RPMI8226 (cell line): ENCODE measurements at places on chromosomes 12 and 14.

DNA sequence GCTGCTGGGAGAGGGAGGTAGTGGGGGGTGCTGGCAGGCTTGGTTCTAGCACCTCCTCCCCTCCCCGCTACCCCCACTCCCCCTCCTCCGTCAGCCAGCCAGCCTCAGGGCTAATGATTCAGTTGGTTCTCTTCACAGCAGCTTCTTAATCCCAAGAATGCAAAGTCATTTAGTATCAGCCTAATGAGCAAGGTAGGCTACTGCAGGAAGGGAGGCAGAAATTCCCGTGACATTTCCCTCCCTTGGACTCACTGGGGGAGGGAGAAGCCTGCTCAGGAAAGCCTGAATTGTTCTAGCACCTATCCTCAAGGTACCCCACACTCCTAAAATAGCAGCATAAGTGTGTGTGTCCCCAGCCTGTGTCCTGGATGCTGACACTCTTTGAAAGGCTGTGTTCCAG is 29.8 kb downstream of the ITPK1 start:
- DNase-seq = no peak

- DNase-seq = no peak
Measured at GRCh38 chr12:108839018-108839889, 18.1 kb downstream of the SSH1 start.

DNA sequence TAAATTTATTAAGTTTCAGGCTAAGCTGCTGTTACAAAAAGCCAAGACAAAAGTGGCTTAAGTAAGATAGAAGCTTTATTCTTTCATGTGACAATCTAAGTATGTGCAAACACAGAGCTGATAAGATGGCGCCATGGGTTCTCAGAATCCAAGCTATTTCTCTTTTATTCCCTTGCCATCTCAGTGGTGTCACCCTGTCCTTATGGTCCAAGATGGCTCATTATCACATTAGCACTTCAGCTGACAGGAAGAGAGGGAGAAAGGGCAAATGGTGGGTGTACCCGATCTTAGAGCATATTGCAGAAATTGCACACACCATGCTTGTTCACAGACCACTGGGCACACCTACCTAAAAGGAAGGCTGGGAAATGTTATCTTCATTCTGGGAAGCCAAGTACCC is 211.7 kb downstream of the TMTC2 start:
- DNase-seq = no peak

- no peak for DNase-seq
Measured at GRCh38 chr14:72740504-72740961, 153.4 kb downstream of the DPF3 start.

GRCh38 chr12:109531411-109531810 is 41.9 kb downstream of the MMAB start:
- no peak for DNase-seq

- no peak for DNase-seq
Measured at GRCh38 chr14:52244328-52244727, 23.2 kb upstream of the PTGDR start.

DNA sequence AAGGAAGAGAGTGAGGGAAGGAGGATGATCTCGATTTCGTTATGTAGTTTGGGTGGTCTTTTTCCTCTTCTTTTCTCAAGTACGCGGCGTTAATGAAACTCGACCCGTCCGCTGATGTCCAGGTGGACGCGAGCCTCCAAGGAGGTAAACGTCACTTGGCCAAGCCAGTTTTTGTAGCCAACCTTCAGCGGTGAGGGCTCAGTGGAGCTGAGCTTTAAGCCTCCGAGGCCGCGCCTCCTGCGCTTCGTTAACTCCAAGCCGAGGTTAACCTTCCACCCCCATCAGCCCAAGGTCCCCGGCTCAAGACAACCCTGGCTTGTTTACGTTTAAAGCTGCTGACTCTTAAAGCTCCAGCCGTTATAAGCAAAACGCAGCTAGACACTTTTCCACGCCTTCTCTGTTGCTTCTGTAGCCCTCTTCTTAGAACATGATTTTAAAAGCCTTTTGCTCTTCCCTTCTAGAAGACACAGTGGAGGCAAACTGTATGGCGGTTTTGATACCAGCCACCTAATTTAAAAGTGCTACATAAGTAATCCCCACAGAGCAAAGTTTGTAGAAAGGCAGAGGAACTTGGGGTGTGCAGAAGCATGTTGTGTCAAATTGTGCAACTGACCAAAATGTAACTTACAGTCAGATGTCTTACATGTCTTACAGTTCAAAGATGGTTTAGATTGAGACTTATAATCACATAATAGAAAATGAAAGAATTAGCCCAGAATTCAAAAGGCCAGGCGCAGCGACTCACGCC is 923 bp upstream of the ITPR2 start:
- DNase-seq = peak; percentile 84

- no peak for DNase-seq
Measured at GRCh38 chr12:47382305-47382704, 302.5 kb upstream of the AMIGO2 start.

GRCh38 chr12:2925322-2925995 is 33.7 kb upstream of the TEAD4 start:
- no peak for DNase-seq

- DNase-seq = peak; percentile 69
Measured at GRCh38 chr12:92987362-92987761, 58.3 kb upstream of the EEA1 start.

GRCh38 chr14:74592476-74593201 is 19.4 kb downstream of the LTBP2 start:
- DNase-seq = no peak

GRCh38 chr14:91227183-91227628 is 17.3 kb downstream of the GPR68 start:
- no peak for DNase-seq

DNA sequence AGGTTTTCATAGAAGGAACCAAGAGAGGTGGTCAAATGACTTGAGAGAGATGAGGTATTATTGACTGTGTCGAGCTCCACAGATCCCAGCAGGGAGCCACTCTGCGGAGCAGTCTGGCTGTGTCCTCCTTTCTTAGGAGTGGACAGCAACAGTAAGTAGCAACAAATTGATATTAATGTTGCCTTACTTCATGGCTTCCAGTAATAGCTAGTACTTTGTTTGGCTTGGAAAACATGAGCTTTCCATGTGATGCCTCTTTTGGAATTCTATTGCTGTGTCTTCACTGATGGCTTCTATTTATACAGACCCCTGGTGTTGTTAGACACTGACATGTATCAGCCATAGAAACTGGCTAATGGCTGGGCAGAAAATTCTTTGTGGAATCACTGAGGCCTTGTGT is 531.2 kb upstream of the CCDC196 start:
- no peak for DNase-seq

DNA sequence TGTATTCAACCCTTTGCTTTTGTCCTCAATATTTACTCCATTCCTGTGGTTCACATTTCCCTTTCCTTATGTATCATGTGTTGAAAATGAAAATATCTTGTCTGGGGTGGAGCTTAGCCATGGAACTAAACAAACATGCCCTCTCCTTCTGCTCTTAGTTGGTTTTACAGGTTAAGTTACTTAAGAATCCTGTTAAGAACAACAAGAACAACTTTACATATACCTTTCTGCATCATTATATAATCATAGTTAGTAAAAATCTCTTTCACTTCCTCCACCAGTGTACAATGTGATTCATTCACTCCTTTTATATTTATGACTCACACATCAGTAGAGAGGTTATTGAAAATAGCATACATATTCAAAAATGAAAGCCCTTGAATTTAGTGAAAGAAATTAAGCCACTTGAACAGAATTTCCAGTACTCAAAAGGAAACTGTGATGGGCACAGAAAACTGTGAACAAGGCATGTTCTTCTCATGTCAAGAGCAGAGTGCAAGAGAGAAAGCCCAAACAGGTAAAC is 307.7 kb downstream of the CCDC91 start:
- no peak for DNase-seq

DNA sequence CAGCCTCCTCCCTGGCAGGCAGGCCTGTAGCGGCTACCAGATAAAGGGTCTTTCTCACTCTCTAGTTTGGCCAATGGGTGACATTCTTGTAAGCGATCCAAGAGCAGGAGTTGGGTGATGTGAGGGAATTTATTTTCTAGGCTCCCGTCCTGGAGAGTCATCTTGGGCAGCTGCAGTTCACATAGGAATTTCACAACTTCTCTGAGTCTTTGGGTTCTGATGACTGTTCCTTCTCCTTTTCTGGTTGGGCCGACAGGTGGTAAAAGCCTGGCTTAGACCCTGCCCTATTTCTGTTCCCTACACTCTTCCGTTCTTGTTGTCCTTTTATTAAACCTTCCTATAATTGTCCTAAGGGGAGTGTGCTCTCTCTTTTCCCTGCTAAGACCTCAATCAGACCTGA is 42.6 kb upstream of the POC1B start:
- DNase-seq = no peak

DNA sequence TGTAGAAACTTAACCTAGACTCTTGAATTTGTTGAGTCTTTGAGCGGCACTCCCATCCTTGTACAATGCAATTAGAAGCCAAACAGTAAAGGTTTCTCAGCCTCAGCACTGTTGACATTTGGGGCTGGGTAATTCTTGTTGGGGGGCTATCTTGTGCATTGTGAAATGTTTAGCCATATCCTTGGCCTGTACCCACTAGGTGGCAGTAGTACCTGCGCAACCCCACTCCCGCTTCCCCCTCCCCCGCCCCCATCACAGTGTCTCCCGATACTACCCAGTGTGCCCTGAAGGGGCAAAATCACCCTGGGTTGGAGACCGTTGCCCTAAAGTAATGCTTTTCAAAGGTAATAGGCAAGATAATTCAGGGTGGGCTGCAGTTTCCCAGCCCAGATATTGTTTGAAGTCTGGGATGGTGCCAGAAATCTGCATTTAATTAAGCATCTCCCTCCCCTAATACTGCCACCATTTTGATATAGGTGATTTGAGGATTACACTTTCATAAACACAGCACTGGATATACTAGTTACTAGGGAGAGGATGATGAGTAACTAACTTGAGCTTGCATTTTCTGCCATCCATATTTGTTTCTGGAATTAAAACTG is 1.8 kb downstream of the COX6A1 start:
- DNase-seq = peak; percentile 83

DNA sequence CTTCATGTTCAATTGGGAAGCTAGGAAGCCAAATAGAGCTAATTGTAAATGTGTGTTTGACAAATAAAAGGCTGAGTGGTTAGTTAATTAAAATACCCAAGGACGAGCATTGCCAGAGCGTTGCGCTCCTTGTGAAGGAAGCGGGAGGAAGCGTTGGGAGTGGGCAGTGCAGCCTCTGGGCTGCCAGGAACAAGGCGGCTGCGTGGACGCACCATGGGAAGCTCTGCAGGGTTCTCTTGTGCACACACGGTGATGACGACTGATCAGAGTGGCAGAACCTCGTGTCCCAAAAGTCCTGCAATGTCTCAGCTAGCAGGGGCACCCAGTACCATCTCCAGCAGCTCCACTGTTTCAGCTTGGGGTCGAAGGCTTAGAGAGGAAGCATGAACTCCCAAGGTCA is 546.6 kb upstream of the TMEM132C start:
- DNase-seq = no peak

- DNase-seq = peak; percentile 54
Measured at GRCh38 chr12:99386907-99387306, 260.6 kb upstream of the GARIN6 start.

GRCh38 chr12:92140896-92141536 is 4.6 kb downstream of the BTG1 start:
- no peak for DNase-seq

DNA sequence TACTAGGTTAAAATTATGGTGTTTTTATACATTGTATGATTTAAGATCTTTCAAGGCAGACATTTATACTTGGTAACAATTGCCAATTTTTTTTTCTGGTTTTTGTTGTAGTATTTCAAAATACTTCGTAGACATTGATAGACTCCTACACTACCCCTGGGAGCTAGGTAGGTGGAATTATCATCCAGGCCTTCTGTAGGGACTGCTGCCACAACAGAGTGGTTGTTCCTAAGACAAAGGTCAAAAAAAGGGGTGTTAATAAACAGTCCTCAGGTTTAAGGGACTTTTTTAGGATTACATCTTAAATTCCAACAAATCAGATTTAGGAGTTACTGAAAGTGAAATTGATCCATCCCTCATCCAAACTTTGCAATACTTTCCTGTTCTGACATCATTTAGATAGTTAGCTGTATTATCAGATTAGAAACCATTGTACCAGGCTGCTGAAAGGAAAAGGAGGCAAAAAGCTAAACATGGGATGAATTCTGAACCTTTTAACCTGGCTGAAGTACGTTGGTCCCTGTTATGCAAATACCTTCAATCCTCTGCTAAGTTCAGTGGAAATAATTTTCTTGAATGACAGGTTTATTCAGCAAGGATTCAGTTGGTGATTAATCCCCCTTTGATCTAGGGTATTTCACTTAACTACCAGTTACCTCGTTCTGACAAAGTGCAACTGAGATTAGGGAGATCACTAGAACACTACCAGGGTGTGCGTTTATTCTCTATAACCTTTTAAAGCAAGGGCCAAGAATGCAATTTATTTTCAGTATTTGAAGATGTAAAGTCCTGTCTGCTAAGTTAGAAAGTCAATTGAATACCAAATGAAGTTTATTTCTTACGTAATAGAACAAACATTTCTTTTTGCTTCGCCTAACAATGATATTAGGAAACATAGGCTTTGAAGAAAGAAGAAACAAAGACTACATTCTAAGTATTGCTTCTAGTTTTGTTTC is 23.2 kb downstream of the AP5M1 start:
- no peak for DNase-seq

DNA sequence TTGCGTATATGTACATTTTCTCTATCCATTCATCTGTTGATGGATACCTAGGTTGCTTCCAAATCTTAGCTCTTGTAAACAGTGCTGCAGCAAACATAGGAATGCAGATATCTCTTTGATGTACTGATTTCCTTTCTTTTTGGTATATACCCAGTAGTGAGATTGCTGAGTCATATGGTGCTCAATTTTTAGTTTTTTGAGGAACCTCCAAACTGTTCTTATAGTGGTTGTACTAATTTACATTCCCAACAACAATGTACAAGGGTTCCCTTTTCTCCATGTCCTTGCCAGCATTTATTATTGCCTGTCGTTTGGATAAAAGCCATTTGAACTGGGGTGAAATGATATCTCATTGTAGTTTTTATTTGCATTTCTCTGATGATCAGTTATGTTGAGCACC is 44.3 kb downstream of the PELI2 start:
- DNase-seq = no peak

DNA sequence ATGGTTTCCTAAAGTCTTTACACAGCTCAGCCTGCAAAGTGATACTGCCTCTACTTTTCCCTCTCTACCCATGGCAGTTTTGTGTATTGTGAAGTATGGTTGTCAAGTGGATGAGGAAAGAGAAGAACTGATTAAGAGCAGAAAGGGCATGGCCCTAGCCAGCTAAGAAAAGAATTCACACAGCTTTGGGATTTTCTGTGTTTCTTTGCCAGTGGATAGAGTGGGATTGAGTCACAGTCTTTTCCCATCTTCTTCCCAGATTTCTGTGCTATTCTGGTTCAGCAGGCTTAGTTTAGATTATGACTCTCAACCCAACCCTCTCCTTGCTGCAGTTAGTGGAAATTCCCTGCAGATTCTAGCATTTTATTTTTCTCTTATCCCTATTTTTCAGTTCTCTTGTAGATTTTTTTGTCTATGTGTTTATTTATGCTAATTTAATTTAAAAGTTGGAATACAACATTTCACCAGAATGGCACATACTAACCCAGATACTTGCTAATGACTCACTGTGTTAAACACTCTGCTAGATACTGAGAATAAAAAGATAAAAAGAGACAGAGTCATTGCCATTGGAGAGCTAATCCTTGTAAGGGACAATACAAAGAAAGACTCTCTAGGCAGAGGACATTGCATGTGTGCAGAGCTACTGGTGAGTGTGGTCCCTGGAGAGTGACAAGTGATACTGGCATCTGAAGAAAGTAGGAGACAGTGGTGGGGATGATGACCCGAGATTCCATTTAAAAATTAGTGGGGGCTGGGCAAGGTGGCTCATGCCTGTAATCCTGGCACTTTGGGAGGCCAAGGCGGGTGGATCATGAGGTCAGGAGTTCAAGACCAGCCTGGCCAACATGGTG is 106.3 kb downstream of the ST8SIA1 start:
- no peak for DNase-seq
